ENCODE measurements at places on chromosomes 5 and 9.

DNA sequence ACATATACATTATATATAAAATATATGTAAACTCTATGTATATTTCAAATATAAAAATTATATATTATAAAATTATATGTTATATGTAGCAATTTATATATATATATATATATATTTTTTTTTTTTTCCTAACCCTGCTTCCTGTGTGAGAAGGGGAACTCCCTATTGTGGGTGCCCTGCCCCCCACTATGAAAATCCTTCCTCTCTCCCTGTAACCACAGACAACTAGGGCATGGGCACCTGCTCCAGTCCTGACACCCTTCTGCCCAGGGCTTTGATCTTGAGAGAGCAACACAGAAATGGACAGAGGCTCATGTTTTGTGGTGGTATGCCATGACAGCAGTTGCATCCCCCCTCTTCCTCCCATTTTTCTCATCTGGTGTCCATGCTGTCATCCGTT lies 148.7 kb upstream of the IL12B start:
- no peak for DNase-seq

GRCh38 chr9:93447655-93448054 lies 3.8 kb upstream of the FAM120A start:
- no peak for DNase-seq

GRCh38 chr5:138649316-138649720 lies 74.1 kb upstream of the HSPA9 start:
- DNase-seq, result no peak

DNA sequence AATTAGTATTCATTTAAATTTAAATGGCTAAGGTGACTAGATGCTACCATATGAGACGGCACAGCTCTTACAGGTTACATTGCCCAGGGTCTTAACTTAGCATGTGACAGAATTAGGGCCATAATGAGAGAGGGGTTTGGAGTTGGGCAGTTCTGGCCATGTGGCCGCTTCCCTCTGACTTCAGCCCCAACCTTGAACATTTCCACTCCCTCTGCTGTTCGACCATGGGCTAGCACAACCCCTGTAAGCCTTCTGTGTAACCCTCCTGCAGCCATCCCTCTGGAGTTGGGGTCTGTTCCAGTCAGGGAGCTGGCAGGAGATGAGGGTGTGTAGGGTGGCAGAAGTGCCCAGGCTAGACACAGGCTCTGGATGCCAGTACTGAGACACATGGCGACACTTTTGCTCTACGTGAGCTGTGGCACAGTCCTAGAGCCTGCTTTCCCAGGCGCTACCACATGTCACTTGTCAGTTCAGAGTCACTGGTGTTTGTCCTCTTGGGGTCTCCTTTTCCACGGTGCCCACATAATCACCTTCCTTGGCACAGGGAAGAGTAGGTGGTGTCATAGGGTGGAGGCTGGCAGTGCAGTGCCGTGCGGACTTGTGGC lies 128.7 kb upstream of the PITX1 start:
- no peak for DNase-seq

DNA sequence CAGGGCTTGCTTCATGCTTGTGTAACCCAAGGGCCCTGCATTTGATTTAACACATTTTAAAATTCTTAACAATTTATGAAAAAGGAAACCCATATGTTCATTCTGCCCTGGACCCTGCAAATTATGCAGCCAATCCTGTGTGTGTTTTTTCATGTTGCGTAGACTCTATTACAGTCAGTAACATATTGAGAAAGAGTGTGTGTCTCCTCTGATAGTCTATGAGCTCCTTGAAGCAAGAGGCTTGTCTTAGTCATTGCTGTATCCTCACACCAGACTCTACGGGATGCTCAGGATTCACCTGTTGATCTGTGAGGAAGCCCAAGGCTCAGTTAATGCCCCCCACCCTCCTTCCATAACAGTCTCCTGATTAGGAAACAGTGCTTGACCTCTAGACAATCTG lies 177.3 kb upstream of the DMAC1 start:
- no peak for DNase-seq

GRCh38 chr5:110726249-110727024 lies at the start of gene TMEM232:
TSS of gene TMEM232 (minus strand) at chr5:110726671. CDS start at chr5:110667352, 59,319 bp downstream.
- no peak for DNase-seq

GRCh38 chr5:8396756-8397155 lies 527.8 kb downstream of the MTRR start:
- DNase-seq, result no peak

DNA sequence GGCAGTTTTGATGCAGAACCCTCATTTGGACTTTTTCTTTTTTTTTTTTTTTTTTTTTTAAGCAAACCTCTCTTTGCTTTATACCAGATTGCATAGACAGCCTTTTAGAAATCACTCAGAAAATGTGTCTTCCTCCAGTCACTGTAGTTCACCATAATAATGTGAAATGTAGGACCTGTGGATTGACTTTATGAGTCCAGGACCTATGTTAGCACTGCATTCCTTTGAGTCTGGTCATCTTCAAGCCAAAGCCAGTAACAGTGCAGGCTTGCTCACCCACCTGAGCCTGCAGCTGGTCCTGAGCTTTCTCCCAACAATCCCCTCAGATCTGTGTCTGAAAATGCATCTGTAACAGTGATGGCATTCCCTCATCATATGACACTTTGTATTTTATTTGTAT lies 110.7 kb upstream of the NFIL3 start:
- DNase-seq, result no peak

- DNase-seq, result no peak
These were observed 4.7 kb downstream of the QRFP start for GRCh38 chr9:130891688-130892476.

DNA sequence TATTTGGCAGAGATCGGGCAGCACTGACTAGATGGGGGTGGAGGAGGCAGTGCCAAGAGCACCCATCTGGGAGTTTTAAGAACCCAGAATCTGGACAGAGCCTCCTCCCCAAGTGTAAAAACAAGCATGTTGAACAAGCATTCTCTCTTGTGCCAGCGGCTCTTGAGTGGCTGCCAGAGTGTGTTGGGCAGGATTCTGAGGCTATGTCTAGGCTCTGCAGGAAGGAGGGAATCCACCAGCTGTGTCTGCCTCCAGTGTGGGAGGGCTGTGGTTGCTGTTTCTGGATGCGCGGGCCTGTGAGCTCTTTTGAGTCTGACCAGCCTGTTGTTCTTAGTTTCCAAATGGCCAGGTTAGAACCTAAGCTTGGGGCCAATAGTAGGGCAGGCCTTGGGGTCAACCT lies 39.8 kb downstream of the HMCN2 start:
- DNase-seq, result no peak

DNA sequence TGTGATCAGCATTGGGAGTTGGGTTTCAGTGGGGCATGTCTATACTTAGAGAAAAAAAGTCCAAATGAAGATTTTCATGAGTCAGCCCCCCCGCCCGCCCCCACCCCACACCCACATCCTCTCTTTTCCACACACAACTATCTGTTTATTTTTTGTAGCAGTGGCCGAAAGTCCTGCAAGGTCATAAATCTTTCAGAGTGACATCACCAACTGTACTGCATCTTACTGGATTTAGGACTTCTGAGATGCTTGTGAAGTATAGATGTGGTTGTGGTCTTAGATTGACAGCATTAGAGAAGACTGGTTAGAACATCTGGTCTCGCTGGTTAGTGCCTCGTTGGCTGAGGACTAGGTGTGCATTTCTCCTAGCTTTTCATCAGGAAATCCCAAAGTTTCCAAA lies 7.3 kb upstream of the ROPN1L start:
- DNase-seq, result no peak

DNA sequence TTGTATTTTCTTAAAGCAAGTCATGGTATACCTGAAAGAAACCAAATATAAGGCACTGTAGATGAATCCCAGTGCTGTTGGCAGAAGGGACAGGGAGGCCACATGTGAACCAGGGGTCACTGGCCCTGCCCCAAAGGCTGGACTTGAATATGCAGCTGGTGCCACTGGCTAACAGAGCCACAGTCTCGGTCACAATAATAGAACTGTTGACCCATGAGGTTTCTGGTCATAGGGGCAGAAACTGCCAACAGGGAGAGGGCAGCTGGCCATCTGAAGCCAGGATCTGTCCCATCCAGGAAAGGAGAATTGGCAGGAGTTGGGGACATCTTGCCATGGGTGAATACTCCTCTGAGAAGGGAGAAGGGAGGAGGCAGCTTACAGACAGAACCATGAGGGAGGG lies 31.9 kb downstream of the PALM2AKAP2 start:
- DNase-seq, result no peak

GRCh38 chr9:17339156-17339555 lies 204.3 kb downstream of the CNTLN start:
- no peak for DNase-seq

- no peak for DNase-seq
These were observed 95.8 kb upstream of the LMX1B start for GRCh38 chr9:126517833-126518356.

Measured in HEK293T (cell line).